ENCODE measurements at places on chromosomes 4 and X.

- no peak for DNase-seq
Observed at GRCh38 chr4:48290146-48290772, 20.6 kb upstream of the TEC start.

DNA sequence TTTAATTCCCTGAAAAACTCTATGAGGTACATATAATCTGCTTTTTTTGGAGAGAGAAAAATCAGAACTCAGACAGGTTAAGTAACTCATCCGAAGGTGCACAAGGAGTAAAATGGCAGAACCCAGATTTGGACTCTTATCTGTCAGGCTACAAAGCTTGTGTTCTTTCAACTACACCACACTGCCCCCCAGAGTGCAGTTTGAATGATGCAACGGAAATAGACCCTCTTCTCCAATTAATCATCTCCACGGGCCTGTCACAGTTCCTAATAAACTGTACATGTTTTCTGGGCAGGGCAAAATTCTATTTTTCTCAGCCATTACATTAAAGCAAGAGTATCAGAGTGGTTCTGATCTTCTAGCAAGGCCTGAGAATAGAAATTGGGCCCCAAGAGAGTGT, 35.3 kb upstream of the DCX start:
- DNase-seq, result peak; percentile 11

GRCh38 chr4:183257808-183258207, 62.3 kb downstream of the CLDN22 start:
- no peak for DNase-seq

GRCh38 chrX:49880668-49881067, 1.4 kb downstream of the USP27X start:
- no peak for DNase-seq

- no peak for DNase-seq
Observed at GRCh38 chrX:2346158-2346557, 154.6 kb downstream of the DHRSX start.

GRCh38 chr4:155974476-155974749, 20.7 kb upstream of the CTSO start:
- no peak for DNase-seq

DNA sequence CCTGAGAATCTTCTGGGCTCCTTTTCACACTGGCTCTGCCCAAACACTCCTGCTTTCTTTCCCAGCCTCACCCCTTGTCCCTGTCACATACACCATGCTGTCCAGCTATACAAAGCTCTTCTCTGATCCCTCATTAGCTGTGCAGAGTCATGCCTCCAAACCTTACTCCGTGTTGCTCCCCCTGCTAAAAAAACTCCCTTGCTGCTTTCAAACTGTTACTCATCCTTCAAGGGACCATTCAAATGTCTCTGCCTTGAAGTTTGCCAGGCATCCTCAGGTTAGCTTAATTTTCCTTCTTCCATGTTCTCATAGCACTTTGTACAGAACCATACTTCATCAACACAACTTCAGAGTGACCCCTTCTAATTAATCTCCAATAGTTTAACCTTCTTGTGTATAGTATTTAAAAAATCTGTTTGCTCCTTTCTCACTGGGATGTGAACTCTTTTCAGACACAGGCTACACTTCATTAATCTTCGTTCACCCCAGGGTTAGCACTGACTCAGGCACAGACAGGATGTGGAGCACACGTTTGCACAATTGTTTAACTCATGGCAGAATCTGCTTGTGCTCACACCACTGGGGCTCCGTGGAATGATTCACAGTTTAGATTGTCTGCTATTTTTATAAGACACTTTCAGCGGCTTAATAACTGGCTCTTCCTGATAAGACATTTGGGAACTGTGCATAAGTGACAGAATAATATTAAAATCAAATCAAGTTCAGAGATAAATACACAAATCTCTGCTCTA, 21.4 kb upstream of the SEL1L3 start:
- no peak for DNase-seq

- DNase-seq, result no peak
Observed at GRCh38 chr4:52367282-52367830, 291.7 kb downstream of the USP46 start.

DNA sequence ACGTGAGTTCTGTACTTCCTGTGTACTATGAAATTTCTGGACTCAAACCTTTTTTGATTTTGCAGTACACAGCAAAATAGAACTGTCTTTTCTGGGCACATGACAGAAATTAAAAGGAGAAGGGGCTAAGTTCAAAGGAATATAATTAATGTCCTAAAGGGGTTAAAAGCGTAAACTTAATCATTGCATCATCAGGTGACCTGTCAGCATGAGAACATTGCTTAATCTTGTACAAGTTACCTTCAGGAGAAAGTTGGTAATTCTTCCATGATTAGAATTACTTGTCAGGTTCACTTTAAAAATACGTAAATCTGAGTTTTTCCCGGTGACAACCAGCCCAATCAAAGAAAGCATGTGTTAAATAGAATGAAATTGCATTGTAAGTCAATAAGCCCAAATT, 43.2 kb upstream of the PNPLA4 start:
- no peak for DNase-seq

GRCh38 chrX:57211906-57212305, 74.6 kb upstream of the FAAH2 start:
- no peak for DNase-seq

GRCh38 chr4:112633477-112634235, 3.1 kb downstream of the ZGRF1 start:
- no peak for DNase-seq

DNA sequence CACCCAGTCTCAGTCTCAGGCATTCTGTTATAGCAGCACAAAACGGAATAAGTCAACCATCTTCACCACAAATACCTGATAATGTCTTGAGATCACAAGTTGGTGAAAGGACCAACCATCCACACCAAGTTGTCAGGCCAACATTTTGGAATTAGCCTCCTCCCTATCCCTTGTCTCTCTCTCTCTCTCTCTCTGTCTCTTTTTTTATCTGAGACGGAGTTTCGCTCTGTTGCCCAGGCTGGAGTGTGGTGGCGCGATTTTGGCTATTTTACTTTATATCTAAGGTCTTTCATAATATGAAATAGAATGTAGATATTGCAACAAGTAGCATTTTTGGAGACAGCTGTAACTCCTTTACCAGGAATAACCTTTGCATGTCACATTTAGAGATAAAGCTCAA, 15.7 kb downstream of the ADH1A start:
- no peak for DNase-seq

- no peak for DNase-seq
Observed at GRCh38 chr4:160562661-160563060, 1459.8 kb downstream of the RAPGEF2 start.

DNA sequence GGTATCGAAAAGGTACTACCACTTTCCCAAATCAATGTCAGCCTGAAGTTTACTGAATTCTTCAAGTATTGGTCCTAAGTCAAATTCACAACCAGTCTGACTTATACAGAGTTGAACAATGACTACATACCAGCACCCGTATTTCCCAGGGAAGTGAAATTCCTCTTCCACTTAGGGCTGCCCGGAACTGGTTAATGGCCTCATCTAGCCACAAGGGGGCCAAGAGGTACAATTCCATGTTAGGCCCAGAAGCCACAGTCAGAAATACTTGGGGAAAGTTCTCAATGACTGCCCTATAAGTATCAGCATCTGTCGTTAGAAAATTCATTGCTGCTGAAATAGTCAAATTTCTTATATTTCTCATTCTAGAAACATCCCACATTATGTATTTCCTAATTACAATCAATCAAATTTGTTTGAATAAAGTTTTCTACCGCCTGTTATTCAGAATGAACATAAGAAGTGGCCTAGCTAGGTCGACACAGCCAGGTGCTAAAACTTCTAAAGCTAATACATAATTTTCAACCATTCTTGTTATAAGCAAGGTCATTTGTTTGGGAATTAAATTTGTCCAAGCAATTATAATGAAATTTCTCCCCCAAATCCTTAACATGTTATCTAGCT, 5.6 kb upstream of the PCDH7 start:
- DNase-seq, result peak; percentile 12

GRCh38 chr4:6557185-6557584, 17.8 kb upstream of the MAN2B2 start:
- DNase-seq, result no peak

DNA sequence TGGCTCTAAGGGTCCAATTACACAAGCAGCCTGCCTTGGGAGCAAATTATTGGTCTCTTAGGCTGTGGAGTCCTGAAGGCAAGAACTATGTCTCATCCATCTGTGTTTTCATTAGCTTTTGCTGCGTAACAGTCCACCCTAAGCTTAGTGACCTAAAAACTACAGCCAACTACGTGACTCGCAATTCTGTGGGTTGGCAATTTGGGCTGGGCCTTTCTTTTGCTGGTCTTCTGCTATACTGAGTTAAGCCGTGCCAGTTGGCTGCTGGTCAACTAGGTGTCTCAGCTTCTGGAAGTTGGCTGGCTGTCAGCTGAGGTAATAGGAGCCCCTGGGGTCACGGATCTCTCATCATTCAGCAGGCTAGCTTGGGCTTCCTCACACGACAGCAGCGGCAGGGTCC, 205.6 kb upstream of the S100G start:
- no peak for DNase-seq

GRCh38 chr4:166077782-166078181, 204.7 kb downstream of the TLL1 start:
- DNase-seq, result no peak

DNA sequence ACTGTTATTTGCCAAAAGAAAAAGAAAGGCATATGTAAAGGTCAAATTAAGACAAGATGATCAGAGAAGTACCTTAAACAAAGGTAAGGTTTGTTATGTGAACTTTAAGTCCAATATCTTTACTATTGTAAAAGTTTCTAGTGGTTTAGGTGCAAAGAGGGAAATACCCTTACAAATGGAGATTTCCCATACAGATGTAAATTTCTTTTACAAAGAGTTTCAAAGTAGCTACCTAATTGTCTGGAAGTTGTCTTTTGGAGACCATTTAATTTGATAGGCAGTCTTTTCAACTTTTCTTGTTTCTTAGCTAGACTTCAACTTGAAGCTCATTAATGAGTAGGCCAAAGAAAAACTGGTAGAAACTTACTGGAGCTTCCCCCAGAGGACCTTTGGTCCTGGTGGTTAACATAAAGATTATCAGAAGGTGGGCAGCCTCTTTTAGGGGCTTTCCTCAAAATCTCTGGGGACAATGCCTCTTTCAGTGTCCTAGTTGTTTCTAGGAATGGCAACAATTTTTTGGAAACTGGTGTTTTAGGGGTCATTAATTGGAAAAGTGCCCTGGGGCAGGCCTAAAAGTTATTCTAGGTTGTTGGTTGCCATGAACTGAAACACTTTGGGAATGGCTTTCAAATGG, 297.3 kb downstream of the GUCY2F start:
- DNase-seq, result no peak

DNA sequence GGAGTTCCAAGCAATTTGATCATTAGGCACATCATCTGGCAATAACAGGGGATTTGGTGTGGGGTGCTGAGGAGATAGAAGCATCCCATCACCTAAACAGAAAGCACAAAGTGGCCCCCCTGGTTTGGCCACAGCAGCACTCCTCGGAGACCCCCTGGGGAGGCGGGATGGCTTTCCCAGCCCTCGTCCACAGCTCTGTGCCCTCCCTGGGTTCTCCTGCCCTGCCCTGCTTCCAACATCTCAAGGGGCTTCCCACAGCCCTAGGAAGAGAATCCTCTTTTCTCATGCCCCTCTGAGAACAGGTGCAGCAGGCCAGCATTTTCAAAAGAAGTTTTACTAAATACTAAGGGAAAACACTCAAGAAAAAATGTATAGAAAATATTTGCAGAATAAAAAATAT, 12.8 kb downstream of the ATP5ME start:
- DNase-seq, result no peak

GRCh38 chrX:103356130-103356798, at the start of gene TCEAL9:
Gene TCEAL9, plus strand, starts transcription at chrX:103356506. Its CDS starts 1,179 bp downstream, at chrX:103357685.
- no peak for DNase-seq

Measured in activated CD4-positive, alpha-beta T cell treated with anti-CD3 and anti-CD28 coated beads for 48 hours (primary cell).